ENCODE measurements at places on chromosomes 6 and 20. TPM values are rescaled to one million over a fixed set of nuclear protein-coding genes. Genes with fewer than 3 reads are reported as not detected.

Gene ENPP5
- total RNA-seq, result 21.5 TPM

Gene GSTA2
- total RNA-seq, result 0.28 TPM

Gene AGPAT1
- total RNA-seq, result 58.9 TPM

Gene POLR3F
- 8.9 TPM for total RNA-seq

Gene PNLDC1
- total RNA-seq, result not detected

Gene NNAT
- total RNA-seq, result 0.25 TPM

Gene ENPP1
- total RNA-seq, result 6.5 TPM

Gene THBS2
- total RNA-seq, result 33.4 TPM

Gene IRAK1BP1
- 6.6 TPM for total RNA-seq

Gene FRK
- 25.0 TPM for total RNA-seq

- H3K4me3 ChIP-seq, result no peak overlapping the region
- H3K36me3 ChIP-seq, result no peaks in the 10 kb centered on the region
- H3K27me3 ChIP-seq, result no peaks in the 10 kb centered on the region
- no peak overlapping the region for H3K27ac ChIP-seq
- H3K4me1 ChIP-seq, result no peaks in the 10 kb centered on the region
These were observed 76.3 kb downstream of the PLCB4 start for GRCh38 chr20:9145142-9145541.

- H3K4me1 ChIP-seq, result no peaks in the 10 kb centered on the region
- H3K27me3 ChIP-seq, result no peaks in the 10 kb centered on the region
- no peak overlapping the region for H3K4me3 ChIP-seq
These were observed 267.9 kb downstream of the CLVS2 start for GRCh38 chr6:123263981-123264380.

DNA sequence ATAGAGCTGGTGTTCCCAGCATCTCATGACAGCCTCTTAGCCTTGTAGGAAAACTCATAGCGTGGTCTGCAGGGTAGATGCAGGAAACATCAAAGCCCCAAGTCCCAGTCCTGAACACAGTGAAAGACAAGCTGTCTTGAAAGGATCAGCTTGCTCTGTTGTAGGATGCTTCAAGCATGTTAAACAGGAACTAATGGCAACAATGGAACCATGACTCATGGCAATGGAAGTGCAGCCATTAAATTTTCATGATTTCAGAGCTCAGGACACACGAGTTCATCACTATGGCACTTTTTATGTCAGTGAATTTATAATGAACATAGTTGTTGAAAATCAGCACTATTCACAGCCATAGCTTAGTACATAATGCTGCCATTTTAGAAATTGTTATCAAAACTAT is 367.7 kb downstream of the KIF16B start:
- H3K27ac ChIP-seq, result no peak overlapping the region
- no peaks in the 10 kb centered on the region for H3K4me1 ChIP-seq
- DNase-seq, result no peak
- H3K36me3 ChIP-seq, result no peaks in the 10 kb centered on the region
- H3K4me3 ChIP-seq, result no peak overlapping the region

GRCh38 chr6:38730140-38730862 is 15.2 kb downstream of the DNAH8 start:
- H3K27me3 ChIP-seq, result no peaks in the 10 kb centered on the region
- H3K36me3 ChIP-seq, result no peaks in the 10 kb centered on the region

- H3K27me3 ChIP-seq, result no peaks in the 10 kb centered on the region
- peaks cover 16% of the 10 kb centered on the region for H3K4me1 ChIP-seq
- H3K4me3 ChIP-seq, result no peak overlapping the region
- H3K36me3 ChIP-seq, result no peaks in the 10 kb centered on the region
These were observed 189.1 kb downstream of the DTNBP1 start for GRCh38 chr6:15473741-15474161.

DNA sequence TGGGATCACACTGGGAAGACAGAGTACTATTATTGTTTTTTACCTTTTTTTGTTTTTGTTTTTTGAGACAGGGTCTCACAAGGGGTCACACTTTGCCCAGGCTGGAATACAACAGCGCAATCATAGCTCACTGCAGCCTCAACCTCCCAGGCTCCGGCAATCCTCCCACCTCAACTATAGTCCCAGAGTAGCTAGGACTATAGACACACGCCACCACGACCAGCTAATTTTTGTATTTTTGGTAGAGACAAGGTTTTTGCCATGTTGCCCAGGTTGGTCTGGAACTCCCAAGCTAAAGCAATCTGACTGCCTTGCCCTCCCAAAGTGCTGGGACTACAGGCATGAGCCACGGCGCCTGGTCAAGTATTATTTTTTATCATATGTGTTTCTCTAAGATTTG is 81.0 kb downstream of the ZMYND8 start:
- DNase-seq, result no peak
- H3K4me1 ChIP-seq, result peaks cover 6% of the 10 kb centered on the region
- H3K36me3 ChIP-seq, result peaks cover 14% of the 10 kb centered on the region
- no peak overlapping the region for H3K27ac ChIP-seq
- H3K4me3 ChIP-seq, result no peak overlapping the region
- no peaks in the 10 kb centered on the region for H3K27me3 ChIP-seq

GRCh38 chr6:125871365-125871764 is 80.6 kb downstream of the NCOA7 start:
- no peak overlapping the region for H3K27ac ChIP-seq
- H3K36me3 ChIP-seq, result peaks cover 7% of the 10 kb centered on the region

GRCh38 chr6:127434651-127435050 is 24.5 kb downstream of the KIAA0408 start:
- no peaks in the 10 kb centered on the region for H3K27me3 ChIP-seq
- no peak for DNase-seq
- H3K36me3 ChIP-seq, result no peaks in the 10 kb centered on the region
- no peak overlapping the region for H3K27ac ChIP-seq
- H3K4me3 ChIP-seq, result no peak overlapping the region

GRCh38 chr6:45196121-45196520 is 132.0 kb upstream of the RUNX2 start:
- H3K4me1 ChIP-seq, result no peaks in the 10 kb centered on the region
- H3K27ac ChIP-seq, result no peak overlapping the region
- H3K27me3 ChIP-seq, result no peaks in the 10 kb centered on the region
- H3K36me3 ChIP-seq, result no peaks in the 10 kb centered on the region
- H3K4me3 ChIP-seq, result no peak overlapping the region

GRCh38 chr6:160201061-160201460 is 57.6 kb downstream of the SLC22A2 start:
- H3K4me1 ChIP-seq, result peaks cover 27% of the 10 kb centered on the region
- no peak overlapping the region for H3K4me3 ChIP-seq
- DNase-seq, result no peak
- H3K36me3 ChIP-seq, result no peaks in the 10 kb centered on the region
- no peak overlapping the region for H3K27ac ChIP-seq

GRCh38 chr6:121726596-121726995 is 291.1 kb downstream of the GJA1 start:
- no peak overlapping the region for H3K4me3 ChIP-seq
- H3K27ac ChIP-seq, result no peak overlapping the region
- H3K27me3 ChIP-seq, result no peaks in the 10 kb centered on the region
- H3K4me1 ChIP-seq, result no peaks in the 10 kb centered on the region
- no peak for DNase-seq
- H3K36me3 ChIP-seq, result no peaks in the 10 kb centered on the region

DNA sequence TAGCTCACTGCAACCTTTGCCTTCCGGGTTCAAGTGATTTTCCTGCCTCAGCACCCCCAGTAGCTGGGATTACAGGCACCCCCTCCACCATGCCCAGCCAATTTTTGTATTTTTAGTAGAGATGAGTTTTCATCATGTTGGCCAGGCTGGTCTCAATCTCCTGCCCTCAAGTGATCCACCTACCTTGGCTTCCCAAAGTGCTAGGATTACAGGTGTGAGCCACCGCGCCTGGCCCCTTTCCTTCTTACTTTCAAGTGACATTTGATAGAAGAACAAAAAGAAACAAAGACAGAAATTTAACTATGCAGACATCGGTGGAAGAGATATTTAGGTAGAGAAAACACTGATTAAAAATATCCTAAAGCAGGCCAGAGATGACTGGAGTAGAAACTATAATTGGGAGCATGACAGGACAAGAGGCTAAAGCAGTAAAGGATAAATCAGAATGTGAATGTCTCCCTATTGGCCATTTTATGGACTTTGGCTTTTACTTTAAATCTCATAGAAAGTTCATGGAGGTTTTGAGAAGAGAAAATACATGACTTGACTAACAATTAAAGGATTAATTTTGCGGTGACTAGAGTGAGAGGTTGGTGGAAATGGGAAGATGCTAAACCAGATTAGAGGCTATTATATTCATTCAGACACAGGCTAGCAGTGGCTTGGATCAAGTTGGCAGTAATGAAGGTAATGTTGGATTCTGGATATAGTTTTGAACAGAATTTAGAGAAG is 2.2 kb upstream of the EYS start:
- no peaks in the 10 kb centered on the region for H3K4me1 ChIP-seq
- H3K27ac ChIP-seq, result no peak overlapping the region
- no peaks in the 10 kb centered on the region for H3K27me3 ChIP-seq
- no peak overlapping the region for H3K4me3 ChIP-seq

- no peaks in the 10 kb centered on the region for H3K36me3 ChIP-seq
- no peak for DNase-seq
- no peak overlapping the region for H3K4me3 ChIP-seq
- H3K27ac ChIP-seq, result no peak overlapping the region
These were observed 146.1 kb downstream of the PCSK2 start for GRCh38 chr20:17372806-17373440.

- peak overlapping the region; percentile 26 for H3K27ac ChIP-seq
- H3K4me3 ChIP-seq, result no peak overlapping the region
- H3K36me3 ChIP-seq, result no peaks in the 10 kb centered on the region
- H3K4me1 ChIP-seq, result peaks cover 27% of the 10 kb centered on the region
- no peaks in the 10 kb centered on the region for H3K27me3 ChIP-seq
These were observed 127.7 kb downstream of the ALDH8A1 start for GRCh38 chr6:134821928-134822864.

DNA sequence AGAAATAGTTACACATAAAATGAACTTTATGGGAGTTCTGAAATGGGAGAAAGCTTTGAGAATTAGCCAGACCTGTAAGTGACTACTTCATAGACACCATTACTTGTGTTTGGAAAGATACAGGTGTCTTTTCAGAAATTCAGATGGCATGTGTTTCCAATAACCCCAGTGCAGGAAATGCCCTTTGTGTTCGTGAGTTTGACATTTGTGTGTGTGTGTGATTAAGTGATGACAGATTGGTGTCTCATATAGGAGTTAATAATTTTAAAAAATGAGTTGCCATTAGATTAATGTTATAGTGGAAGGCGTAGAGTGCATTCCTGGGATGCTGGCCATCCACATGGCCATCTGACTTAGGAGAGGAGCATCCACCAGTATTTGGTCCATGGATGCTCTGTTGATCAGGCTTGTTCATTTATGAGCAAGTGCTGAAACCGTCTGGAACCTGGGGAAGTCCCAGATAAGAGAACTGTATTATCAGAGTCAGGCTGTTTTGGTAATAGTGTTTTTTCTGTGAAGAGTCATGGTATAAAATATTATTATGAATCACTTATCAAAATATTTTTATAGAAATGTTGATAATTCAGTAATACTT is 3.1 kb downstream of the STK4 start:
- no peak overlapping the region for H3K4me3 ChIP-seq
- H3K36me3 ChIP-seq, result peaks cover 6% of the 10 kb centered on the region
- peaks cover 4% of the 10 kb centered on the region for H3K4me1 ChIP-seq
- no peak overlapping the region for H3K27ac ChIP-seq
- no peak for DNase-seq

DNA sequence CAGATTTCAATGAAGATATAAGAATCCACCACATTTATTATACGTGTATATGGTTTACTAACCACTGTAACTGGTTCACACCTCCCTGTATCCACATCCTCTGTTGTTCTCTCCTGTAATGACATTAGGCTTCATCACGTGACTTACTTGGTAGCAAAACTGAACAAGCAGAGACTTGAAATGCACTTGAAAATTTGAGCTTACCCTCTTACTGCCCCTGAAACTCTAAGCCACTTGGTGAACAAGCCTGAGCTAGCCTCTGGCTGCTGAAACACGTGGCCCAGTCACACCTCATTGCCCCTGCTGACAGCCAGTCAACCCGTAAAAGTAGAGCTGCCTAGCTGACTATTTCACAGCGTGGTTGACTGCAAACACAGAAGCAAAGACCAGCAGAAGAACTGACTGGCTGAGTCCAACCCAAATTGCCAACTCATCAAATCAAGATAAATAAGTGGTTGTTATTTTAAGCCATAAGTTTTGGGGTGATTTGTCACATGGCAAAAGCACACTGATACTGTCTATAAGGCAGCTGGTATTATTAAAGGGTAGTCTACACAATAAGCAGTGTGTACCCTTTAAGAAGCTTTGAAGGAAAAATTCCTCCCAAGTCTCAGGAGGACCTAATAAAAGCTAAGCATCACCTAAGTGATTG is 109.0 kb downstream of the RALGAPA2 start:
- H3K27me3 ChIP-seq, result no peaks in the 10 kb centered on the region
- no peaks in the 10 kb centered on the region for H3K4me1 ChIP-seq
- DNase-seq, result no peak
- H3K4me3 ChIP-seq, result no peak overlapping the region
- H3K36me3 ChIP-seq, result peaks cover 18% of the 10 kb centered on the region

GRCh38 chr6:139483079-139483478 is 108.6 kb upstream of the CITED2 start:
- no peaks in the 10 kb centered on the region for H3K36me3 ChIP-seq
- no peak overlapping the region for H3K4me3 ChIP-seq
- H3K27me3 ChIP-seq, result no peaks in the 10 kb centered on the region
- H3K27ac ChIP-seq, result no peak overlapping the region
- no peaks in the 10 kb centered on the region for H3K4me1 ChIP-seq

DNA sequence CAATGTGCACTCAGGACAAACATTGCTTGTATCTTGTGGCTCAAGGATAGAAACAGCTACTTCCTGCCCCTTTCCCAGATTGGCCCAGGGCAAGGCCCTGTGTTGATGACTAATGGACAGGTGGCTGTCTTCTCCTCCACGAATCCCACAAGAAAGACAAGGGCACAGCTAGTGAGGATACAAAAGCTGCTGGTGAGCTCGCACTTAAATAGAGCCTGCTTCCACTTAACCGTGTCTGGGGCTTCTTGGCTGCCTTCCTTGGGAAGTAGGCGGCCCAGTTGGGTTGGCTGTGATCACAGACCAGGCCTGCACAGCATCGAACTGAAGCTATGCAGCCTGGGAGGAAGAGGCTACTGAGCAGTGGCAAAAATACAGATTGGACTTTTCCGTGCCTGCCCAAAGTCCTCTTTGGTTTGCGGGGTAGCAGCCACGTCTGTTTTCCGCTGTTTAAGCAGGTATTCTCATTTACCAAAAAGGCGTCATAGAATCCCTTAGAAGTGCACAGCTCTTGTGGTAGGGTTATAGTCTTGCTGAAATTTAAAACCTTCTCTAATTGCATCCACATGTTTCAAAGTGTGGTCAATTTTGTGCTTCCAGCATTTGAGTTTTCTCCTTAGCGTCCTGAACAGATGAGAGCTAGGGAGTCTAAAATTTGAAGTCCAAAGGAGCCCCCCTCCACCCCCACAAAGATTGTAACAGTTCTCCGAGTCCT is 23.0 kb upstream of the NAA20 start:
- H3K27ac ChIP-seq, result no peak overlapping the region
- peaks cover 13% of the 10 kb centered on the region for H3K36me3 ChIP-seq
- no peak for DNase-seq
- H3K4me3 ChIP-seq, result no peak overlapping the region
- peaks cover 27% of the 10 kb centered on the region for H3K4me1 ChIP-seq

- no peaks in the 10 kb centered on the region for H3K4me1 ChIP-seq
- no peak overlapping the region for H3K4me3 ChIP-seq
- H3K27ac ChIP-seq, result no peak overlapping the region
- no peak for DNase-seq
- no peaks in the 10 kb centered on the region for H3K27me3 ChIP-seq
These were observed 11.8 kb downstream of the FAM83D start for GRCh38 chr20:38937978-38938473.

- H3K4me3 ChIP-seq, result peak overlapping the region; percentile 12
- H3K27ac ChIP-seq, result no peak overlapping the region
- no peak for DNase-seq
- H3K36me3 ChIP-seq, result no peaks in the 10 kb centered on the region
These were observed 117.9 kb upstream of the THBS2 start for GRCh38 chr6:169371344-169372127.
